ENCODE measurements at places on chromosomes 6 and 20.

DNA sequence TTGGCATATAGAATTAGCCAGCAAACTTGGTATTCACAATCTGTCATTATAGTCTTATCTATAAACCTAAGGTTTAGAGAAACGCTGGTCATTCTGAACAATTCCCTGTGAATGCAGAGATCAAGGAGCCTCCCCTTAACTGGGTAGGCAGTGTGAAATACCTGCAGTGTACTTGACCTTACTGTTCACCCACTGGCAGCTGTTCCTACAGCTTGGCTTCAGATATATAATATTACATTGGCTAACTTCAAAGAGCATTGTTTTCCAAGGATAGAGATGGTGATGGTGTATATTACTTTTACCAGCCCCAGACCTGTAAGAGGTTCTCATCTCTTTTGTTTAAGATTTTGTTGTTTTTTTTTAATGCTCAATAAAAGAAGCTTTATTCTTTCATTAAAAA, 168.3 kb downstream of the ESR1 start:
- no peak for DNase-seq

- no peak for DNase-seq
These were observed 35.7 kb downstream of the CD83 start for GRCh38 chr6:14153228-14153627.

DNA sequence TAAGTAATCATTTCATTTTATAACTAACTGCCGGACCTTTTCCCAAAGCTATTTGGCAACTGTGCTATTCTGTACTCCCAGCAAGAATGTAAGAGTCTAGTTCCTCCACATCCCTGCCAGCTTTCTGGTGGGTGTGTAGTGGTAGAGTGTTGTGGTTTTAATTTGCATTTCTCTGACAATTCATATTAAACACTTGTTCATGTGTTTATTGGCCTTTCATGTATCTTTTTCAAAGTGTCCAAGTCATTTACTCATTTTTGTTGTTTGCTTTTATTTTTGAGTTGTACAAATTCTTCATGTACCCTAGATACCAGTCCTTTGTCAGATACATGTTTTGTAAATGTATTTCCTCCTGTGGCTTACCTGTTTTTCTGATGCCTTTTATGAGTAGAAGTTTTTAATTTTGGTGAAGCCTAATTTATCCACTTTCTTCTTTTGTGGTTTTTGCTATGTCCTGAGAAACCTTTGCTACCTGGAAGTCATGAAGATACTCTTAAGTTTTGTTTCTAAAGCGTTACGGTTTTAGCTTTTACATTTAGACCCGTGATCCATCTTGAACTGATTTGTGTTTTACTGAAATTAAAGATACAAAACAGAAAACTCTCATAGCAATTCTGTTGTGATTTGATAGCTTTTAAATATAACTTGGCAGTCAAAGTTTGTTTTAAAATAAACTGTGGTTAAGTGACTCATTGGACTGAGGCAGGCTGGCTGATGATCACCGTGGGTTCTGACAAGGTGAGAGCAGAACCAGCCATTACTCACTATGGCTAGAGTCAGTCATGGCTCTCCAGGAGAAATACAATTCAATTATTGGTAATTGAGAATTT, 8.0 kb downstream of the MYLIP start:
- DNase-seq: peak; percentile 29

DNA sequence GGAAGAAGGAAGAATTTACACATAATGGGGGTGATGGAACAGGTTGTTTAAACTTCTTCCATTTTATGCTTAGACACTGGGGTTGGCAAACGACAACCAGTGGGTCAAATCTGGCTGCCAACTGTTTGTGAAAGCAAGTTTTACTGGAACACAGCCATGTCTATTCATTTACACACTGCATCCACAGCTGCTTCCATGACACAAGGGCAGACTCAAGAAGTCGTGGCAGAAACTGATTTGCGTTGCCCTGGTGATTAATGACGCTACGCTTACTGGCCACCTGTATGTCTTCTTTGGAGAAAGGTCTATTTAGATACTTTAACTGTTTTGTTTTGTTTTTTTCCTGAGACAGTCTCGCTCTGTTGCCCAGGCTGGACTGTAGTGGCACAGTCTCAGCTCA, 19.0 kb downstream of the CTCFL start:
- DNase-seq: no peak

DNA sequence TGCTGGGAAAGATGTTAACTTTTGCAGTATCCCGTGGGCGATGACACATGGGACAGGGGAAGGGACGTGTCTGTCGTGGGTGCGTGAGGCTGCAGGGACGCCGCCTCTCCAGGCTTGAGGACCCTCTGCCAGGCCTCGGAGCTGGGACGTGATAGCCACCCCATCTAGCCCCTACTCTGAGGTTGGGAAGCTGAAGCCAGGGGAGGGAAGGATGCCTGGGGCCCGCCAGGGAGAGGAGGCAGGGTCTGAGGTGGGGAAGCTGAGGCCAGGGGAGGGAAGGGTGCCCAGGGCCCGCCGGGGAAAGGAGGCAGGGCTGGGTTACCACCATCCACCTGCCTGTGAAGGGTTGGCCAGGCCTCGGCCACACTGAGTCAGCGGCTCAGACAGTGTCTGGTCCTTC, 38.2 kb upstream of the GATA5 start:
- no peak for DNase-seq

GRCh38 chr20:2815242-2815900, 584 bp downstream of the C20orf141 start:
- no peak for DNase-seq

- no peak for DNase-seq
These were observed 8.8 kb upstream of the TREML2 start for GRCh38 chr6:41209547-41210320.

- DNase-seq: no peak
These were observed 178.6 kb upstream of the RAB32 start for GRCh38 chr6:146364816-146365594.

GRCh38 chr6:100886076-100886475, 4.9 kb upstream of the ASCC3 start:
- no peak for DNase-seq

DNA sequence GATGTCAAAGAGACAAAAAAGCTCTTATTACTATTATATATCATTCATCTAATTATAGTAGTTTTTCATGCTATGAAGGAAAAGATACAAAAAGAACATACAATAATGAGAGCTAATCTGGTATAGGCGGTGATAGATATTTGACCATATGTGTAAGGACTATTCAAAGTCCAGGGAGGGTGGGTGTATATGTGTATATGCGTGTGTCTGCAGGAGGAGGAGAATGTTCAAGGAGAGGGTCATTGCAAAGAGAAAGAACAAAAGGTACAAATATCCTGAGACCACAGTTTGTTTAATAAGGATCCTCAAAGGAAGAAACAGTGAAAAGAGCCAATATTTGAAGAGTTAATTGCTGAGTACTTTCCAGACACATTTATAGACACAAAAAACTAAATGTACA, 1288.6 kb upstream of the CITED2 start:
- DNase-seq: no peak

DNA sequence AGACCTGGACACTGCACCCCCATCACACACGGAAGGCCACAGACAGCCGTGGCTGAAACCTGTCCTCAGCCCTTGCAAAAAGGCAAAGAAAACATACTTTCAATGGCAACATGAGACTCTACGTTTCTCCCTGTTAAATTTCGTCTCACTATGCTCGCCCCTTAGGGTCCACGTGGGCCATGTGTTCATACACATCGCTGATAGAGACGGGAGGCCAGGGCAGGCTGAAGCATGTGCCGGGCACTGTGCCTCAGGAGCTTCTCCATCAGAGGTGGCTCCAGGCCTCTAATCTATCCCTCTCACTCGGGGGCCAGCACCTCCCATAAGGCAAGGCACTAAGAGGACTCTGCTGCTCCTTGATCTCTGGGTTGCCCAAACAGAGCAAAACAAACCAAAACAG, 17.5 kb downstream of the PXDC1 start:
- no peak for DNase-seq

- no peak for DNase-seq
These were observed 44.1 kb downstream of the DUSP22 start for GRCh38 chr6:336159-337114.

DNA sequence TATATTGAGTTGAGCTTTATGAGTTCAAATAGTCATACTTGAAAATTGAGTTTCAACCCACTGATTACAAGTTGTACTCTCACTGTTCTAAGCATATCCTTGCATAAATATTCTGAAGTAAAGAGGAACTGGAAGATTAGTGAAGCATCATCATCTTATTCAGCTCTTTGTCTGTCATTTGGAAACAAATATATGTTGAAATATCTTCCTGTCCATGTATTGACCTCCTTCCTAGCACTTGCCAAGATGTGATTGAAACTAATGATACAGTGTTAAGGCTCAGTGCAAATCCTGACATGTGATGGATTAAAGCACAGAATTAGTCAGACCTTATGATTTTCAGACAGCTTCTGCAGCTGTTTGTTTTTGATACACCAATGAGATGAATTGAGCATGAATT, 434.3 kb downstream of the TBC1D32 start:
- DNase-seq: no peak

- DNase-seq: no peak
These were observed 44.2 kb downstream of the BMP6 start for GRCh38 chr6:7770111-7770510.

DNA sequence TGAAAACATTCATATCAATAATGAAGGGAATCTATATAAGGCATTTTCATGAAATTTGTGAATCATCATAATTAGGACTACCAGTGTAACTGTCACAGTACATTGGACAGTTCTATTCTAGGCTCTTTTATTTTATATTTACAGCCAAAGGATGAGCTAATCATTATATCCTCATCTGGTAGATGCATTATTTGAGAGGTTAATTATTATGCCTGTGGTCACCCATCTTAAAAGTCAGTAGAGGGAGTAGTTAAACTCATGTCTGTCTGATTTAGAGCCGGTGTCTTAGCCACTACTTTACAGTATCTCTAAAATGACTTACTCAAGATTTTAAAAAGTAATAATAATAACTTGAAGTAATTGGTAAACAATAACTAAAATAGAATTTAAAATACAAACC, 899.3 kb upstream of the MAP3K7 start:
- no peak for DNase-seq

DNA sequence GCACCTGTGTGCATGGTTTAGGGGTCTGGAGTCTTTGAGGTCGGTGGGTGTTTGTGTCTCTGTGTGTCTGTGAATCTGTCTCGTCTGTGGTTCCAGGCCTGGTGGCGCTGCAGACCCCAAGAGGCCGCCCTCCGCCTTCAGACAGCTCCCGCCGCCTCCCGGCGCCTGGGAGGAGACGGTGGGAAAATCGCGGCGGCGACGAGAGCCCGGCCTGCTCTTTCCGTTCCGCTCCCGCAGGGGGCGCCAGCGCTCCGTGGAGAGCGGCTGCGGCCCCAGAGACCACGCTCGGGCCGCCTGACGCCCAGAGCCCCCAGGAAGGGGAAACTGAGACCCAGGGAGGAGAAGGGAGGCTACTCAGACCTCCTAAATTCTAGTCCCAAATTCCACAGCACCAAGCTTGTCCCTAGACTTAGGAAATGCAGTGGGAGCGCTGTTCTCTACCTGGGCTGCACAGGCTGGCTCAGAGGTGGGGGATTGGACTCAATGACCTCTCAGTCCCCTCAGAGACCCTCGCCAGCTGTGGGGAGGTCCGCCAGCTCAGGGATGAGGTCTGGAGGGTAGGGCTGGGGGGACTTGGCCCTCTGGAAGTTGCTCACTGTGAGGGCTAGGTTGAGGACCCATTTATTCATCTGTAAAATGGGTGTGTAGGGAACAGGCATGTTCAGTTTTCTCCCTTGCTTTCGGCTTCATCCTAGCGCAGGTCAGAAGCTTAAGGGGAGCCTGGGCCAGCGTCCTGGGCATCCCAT, 36.9 kb upstream of the BLCAP start:
- DNase-seq: peak; percentile 10

DNA sequence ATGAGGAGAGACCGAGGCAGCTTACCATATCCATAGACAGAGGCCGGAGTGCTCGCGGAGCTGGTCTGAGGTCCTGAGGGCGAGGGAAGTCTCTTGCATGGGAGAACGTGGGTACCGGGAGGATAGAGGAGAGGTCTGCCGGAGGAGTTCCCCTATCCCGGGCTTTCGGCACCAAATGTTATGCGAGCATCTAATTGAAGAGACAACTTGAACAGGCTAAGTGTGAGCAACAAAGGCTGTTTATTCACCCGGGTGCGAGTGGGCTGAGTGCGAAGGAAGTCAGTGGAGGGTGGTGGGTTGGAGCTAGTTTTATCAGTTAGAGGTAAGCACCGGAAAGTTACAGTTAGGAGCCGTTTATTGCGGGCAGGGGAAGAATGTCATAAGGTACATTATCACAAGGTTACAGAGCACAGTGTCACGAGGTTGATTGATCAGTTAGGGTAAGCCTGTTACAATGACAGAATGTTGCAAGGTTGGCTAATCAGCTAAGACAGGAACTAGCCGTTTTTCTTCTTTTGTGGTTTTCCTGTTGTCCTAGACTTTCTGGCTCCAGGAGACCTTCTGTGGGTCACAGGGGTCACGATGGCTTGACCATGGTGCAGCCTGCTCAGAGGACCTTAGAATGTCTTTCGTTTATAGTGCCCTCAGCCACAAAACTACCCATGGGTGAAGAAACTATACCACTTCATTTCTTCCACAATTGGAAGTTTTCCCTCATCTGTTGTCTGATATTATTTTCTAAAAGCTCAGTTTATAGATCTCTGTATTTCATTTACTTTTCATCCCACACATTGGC, 746.0 kb upstream of the ADGRB3 start:
- DNase-seq: no peak

GRCh38 chr20:9100691-9101090, 31.8 kb downstream of the PLCB4 start:
- DNase-seq: no peak

- DNase-seq: no peak
These were observed 9.4 kb downstream of the RAB5IF start for GRCh38 chr20:36614781-36615557.

DNA sequence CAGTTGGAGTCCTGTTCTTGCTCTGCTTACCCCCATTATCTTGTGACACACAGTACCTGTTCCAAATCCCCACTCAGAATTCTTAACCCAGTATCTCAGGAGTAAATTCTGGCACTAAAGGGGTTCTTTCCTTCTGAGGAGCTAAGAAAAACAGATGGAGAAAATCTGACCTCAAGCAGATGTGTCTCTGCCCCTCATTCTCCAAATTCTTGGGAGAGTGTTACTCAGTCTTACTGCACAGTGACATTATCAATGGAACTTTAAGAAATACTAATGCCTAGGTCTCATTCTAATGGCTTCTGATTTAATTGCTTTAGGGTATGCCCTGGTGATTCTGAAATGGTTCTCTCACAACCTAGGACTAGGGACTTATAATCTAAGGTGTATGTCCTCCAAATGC, 40.6 kb upstream of the PTPRK start:
- no peak for DNase-seq

DNA sequence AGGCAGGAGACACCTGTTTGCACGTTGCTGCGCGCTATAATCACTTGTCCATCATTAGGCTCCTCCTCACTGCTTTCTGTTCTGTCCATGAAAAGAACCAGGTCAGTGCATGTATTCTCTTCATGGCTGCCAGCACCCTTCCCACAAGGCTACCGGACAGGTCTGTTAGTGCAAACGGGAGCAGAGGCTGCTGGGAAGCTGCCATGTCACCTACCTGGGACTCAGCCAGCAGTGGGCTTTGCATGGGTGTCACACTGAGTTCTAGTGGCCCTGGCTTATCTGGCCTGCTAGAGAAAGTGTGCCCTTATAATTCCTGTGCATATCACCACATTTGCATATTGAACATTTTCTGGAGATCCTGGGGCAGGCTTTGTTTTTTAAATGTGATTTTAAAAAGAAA, 24.8 kb downstream of the LYRM2 start:
- no peak for DNase-seq
